Activated CD8-positive, alpha-beta memory T cell treated with anti-CD3 and anti-CD28 coated beads, Interleukin-2, amount 50 U/mL, for 4 hours (primary cell): ENCODE measurements at places on chromosomes 6 and 20.

GRCh38 chr6:78427386-78427785 lies 440.0 kb upstream of the IRAK1BP1 start:
- DNase-seq: no peak

- no peak for DNase-seq
Measured at GRCh38 chr20:61636531-61637116, 384.6 kb downstream of the CDH4 start.

DNA sequence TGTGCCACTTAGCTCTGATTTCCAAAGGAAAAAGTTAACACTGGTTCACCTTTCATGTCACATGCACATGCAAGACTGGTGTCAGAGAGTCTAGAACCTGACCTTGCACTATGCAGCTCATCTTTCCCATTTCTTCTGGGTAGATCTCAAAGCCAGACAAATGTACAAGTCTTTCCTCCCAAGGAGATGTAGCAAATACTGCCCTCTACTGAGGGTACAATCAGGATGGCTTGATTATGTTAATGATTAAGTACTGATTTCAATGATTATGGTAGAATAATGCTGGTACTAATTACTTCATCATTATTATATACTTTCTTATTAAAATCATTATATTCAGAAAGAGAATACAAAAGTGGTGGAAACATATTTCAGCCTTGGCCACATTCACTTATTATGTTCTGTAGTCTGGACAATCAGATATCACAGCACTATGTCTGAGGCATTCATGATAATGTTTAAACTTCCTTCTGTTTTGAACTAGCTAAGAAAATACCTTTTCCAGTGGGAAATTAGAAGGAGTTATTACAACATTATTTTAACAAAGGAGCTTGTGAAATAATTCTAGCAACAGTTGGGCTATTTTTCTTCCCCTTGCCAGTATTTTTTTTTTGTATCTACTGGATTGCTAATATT lies 68.5 kb upstream of the FOXO3 start:
- DNase-seq: no peak

DNA sequence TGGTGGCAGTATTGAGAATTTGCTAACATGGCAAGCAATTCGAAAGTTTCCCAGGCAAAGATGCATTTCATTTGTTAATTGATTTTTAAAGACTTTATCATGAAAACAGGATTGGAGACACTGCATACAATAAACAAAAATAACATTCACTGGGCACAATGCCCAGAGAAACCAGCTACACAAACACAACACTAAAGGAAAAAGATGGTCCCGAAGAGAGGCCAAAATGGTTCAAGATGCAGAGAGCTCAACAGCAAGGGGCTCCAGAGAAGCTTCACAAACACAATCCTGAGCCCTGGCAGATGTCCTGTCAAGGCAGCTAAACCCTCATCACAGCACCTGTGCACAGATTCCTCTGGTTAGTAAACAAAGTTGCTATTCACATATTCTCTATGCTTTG lies 79.3 kb downstream of the INSM1 start:
- no peak for DNase-seq

DNA sequence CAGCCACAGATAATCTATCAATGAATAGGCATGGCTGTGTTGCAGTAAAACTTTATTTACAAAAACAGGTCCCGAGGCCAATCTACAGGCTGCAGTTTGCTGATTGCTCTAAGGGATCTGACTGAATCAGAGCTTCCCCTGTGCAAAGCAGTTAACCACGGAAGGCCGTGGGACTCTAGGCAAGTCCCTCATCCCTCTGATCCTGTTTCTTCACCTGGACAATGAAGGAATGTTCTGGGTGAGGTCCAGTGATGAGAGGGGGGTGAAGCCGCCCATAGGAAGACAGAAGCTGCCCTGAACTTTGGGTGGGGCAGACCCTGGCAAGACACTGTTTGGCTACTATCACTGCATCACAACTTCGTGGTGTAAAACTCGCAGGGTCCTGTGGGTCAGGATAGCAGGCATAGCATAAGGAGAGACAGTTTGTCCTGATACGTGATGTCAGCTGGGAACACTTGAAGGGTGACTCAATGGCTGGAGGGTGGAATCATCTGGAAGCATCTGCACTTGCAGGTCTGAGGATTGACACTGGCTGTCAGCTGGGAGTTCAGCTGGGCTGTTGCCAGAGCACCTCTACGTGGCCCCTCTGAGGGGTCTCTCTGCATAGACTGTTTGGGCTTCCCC lies 33.3 kb upstream of the TGM2 start:
- no peak for DNase-seq
